ENCODE measurements at places on chromosomes 11 and 22.

GRCh38 chr11:93573184-93573583 is 30.0 kb upstream of the SMCO4 start:
- DNase-seq: no peak

GRCh38 chr22:39242595-39243438 is 2.0 kb downstream of the PDGFB start:
- DNase-seq: no peak

DNA sequence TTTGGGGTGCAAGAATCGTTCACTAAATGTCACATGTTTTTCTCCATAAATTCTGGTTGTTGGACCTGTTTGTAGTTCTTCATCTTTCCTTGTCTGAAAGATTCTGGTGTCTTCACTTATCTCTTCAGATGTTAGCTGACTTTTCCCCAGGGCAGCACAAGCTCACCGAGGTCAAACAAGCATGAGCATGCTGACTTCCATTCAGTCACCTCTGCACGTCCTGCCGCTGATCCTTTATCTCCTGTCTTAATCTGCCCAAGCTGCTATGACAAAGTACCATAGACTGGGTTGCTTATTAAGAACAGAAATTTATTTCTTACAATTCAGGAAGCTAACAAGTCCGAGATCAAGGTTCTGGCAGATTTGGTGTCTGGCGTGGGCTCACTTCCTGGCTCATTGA is 800.6 kb downstream of the NTM start:
- no peak for DNase-seq

DNA sequence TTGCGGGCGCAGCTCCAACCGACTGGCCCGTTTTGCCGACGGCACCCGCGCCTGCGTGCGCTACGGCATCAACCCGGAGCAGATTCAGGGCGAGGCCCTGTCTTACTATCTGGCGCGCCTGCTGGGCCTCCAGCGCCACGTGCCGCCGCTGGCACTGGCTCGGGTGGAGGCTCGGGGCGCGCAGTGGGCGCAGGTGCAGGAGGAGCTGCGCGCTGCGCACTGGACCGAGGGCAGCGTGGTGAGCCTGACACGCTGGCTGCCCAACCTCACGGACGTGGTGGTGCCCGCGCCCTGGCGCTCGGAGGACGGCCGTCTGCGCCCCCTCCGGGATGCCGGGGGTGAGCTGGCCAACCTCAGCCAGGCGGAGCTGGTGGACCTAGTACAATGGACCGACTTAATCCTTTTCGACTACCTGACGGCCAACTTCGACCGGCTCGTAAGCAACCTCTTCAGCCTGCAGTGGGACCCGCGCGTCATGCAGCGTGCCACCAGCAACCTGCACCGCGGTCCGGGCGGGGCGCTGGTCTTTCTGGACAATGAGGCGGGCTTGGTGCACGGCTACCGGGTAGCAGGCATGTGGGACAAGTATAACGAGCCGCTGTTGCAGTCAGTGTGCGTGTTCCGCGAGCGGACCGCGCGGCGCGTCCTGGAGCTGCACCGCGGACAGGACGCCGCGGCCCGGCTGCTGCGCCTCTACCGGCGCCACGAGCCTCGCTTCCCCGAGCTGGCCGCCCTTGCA is 1.0 kb downstream of the FJX1 start:
- DNase-seq: peak; percentile 44

DNA sequence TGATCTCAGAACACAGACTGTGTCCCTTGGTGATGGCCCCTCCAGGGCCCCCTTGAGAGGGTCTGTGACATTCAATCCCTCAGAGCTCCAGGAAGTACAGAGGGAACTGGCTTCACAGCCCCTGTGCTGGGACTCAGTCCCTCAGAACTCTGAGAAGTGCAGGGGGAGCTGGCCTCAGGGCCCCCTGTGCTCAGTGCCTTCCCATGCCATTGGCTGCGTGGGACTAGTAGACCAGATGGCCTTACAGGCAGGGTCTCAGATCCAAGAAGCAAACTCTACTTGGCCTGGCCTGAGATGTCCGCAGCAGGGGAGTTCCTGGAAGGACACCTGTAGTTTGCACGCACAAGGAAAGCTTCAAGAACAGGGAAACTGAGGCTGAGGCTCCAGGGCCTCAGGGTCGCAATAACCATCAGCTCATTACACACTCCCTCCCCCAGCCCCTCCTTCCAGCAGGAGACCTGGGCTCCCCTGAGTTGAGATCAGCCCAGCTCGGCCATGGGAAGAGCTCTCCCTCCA is 138.4 kb downstream of the BRD1 start:
- DNase-seq: no peak

DNA sequence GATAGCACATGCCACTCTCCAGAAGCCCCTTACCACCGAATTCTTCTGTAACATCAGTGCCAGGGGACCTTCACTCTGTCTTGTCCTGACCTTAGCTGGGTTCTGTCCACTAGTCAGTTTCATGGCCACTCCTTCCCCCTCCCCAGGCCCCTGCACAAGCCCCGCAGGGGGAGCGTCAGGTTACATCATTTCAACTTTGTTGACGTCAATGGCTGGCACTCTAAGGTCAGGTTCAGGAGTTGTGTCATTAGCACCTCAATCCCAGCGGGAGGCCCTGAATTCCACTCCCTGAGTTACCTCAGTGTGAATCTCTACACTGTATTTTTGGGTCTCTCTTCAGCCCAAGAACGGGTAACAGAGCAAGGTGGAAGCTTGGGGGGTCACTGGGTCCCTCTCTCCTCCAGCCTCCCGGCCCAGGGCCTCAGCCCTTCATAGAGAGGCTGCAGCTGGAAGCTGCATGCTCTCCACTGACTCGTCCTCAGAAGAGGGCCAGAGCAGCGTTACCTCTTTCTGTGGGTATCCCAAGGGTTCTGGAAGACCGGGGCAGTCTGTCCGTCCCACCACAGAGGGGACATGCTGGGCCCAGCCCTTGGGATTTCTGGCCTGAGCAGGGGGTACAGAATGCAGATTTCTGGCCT is 10.3 kb downstream of the USH1C start:
- DNase-seq: no peak
